ENCODE measurements at places on chromosomes 11 and 22.

- no peak for DNase-seq
These were observed 950.3 kb upstream of the CCDC90B start for GRCh38 chr11:84236436-84236835.

DNA sequence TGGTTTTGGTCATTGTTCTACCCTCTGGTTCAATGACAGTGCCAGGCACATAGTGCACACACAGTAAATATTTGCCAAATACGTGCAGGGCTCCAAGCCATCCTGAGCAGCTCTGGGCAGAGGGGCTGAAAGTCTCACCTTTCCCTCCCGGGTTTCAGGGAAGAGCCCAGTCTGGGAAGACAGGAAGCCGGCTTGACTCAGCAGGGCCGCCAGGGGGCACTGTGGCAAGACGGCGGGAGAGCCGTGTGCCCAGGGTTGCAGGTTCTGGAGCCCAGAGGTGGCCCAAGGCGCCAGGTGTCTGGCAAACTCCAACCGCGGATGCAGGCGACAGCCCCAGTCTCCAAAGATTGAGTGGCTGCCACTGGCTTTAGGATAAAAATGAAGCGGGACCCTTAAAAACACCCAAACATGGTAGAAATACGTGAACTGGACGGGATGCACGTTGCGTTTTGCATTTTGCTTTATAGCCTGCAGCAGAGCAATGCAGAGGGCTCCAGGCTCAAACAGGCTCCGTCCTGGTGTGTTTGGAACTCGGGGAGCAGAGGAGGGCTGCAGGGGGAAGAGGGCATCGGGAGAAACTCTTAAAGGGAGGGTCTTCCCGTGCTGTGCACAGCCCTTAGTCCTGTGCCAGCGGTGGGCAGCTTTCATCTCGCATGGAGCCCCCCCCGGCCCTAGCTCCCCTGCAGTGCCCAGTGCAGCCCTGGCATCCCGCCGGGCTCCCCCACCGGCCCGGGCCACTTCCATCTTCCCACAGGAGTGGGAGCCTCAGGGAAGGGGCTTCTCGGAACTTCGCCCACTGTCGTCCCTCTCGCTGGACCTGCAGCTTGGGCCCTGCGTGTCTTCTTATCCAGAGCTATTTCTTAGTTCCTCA lies 10.7 kb downstream of the KRTAP5-5 start:
- peak; percentile 83 for DNase-seq

DNA sequence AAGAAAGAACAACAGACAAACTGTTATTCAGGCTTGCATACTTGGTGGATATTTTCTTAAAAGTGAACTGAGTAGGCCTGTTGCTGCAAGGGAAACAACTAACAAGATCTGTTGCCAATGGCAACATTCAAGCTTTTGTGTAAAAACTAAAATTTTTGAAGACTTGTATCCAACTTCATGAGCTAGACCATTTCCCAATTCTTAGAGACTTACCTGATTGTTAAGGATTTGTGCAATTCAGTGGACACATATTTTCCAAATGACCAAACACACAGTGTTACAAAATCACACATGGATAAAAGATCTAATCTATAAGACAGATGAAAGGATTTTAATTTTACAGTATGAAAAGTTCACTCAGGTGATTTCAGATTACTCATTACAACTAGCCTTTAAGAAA lies 564.1 kb downstream of the CNTN5 start:
- no peak for DNase-seq

DNA sequence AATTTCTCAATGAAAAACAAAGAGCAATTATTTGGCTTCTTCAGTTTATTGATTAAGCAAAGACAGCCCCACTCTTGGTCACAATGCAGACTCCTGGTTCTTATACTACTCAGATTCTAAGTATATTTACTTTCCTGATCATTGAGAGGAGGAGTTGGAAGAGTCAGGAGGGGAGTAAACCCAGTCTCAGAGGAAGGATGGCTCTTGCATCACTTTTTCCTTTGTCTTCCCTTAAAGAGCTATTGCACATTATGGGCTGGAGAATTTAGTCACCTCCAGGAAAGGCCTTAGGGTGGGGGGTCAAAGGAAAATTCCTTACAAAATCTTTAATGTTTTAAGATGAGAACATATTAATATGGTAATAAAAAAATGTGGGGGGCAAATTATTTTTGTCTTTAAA lies 8.1 kb downstream of the SLC17A6 start:
- DNase-seq, result no peak

DNA sequence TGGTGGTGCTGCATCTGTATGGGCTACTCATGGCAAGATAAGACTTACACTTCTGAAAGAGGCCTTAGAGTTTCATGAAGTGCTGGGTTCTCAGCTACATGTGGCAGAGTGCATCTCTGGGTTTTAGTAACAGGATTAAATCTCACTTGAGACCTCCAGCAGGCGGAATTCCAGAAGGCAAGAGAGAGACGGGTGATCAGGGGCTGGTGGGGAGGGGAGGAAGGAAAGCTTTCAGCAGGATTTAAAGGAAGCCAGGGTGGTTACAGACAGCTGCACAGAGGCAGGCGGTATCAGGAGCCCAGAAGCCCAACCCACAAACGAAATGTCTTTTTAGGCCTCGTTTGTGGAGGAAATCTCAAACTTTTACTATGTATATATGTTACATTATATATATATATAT lies 56.2 kb upstream of the CD82 start:
- DNase-seq, result no peak

DNA sequence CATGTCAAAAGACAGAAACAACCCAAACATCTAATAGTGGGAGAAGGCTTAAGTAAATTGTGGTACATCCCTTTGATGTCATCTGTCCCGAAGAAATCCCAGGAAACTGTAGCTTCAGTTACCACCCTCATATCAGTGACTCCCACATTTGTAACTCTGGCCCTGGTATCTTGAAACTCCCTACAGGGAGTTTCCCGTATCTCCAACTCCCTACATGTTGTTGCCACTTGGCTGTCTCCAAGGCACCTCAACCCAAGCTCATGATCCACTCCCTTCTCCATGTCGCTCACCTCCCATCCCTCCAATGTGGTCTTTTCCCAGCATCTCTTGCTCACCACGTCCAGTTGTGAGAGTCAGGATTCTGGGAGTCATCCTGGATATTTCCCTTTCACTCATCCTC lies 68.1 kb downstream of the CACNG2 start:
- DNase-seq, result no peak

- no peak for DNase-seq
These were observed 2.4 kb downstream of the SMARCB1 start for GRCh38 chr22:23789121-23789520.

DNA sequence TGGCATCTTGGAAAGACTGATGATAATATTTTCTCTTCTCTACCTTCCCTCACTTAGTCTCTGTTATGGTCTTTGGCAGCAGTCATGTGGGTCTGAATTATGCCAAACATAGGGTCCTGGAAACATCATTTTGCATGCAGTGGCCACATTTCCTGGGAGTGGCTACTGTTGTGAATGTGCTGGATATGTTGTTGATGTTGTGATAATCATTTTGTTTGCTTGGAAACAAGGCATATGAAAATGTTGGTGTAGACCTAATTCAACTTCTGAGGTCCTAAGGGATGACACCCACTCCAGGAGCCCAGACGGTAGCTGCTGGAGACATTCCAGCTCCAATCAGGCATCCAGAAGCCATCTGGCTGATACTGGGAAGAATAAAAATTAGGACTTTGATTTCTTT lies 109.7 kb downstream of the DCDC1 start:
- no peak for DNase-seq

GRCh38 chr11:34680206-34680605 lies 59.3 kb downstream of the EHF start:
- DNase-seq, result no peak

GRCh38 chr11:3665336-3666022 lies 5.7 kb downstream of the CHRNA10 start:
- no peak for DNase-seq

DNA sequence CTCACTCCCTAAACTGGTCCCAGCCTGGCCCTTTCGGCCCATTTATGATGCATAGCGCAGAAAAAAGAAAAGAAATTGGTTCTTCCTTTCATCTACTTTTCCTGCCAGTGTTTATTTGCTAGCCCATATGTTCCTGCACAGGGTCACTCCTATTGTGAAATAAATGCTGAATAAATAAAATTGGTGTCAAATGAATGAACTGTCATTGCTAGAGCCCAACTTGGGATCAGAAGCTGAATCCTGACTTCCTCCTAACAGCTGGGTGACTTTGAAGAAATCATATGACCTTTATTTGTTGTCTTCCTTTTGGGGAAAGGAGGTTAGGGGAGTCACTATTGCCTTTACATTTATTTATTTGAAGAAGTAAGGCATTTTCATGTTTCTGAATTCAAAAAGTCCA lies 92.0 kb downstream of the PRR5L start:
- DNase-seq, result no peak

DNA sequence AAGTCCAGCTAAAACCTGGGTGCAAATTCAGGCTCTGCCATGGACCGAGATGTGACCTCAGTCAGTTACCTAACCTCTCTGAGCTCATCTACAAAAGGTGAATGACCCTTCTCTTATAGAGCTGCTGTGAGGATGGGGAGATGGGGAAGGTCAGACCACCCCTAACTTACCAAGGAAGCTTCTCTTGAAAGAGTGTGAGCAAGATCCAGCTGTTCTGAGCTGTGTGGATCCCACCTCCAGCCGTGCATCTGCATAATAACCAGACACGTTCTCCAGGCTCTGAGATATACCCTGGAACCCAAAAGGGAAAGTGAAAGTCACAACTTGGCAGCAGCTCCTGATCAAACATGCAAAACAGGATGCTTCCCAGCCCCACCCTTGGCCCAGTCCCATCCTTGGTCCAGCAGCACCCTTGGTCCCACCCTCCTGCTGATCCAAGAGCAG lies at the start of gene APOL3:
Gene APOL3 (minus strand): TSS at position 257 of the 444 bp plus-strand sequence. CDS start 11,700 bp downstream, outside the sequence.
- no peak for DNase-seq

DNA sequence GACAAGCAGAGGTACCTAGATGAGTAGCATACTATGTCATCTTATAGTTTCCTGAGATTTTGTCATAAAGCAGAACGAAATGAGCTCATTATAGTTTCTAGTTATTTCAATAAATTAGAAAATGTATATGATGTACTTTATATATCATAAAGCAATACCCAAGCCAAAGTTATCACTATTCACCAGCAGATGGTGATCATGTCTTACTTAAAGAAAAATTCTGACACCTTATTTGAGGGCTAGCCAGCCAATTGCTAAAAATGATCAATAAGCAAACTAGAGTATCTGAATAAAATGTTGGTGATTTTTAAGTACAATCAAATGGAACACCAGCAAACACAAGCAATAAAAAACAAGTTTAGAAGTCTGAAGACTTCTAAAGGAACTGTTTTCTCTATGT lies 44.1 kb downstream of the RSF1 start:
- no peak for DNase-seq

GRCh38 chr11:99080154-99080553 lies 59.4 kb downstream of the CNTN5 start:
- no peak for DNase-seq

GRCh38 chr11:82980292-82980691 lies 78.8 kb downstream of the DDIAS start:
- DNase-seq, result no peak

DNA sequence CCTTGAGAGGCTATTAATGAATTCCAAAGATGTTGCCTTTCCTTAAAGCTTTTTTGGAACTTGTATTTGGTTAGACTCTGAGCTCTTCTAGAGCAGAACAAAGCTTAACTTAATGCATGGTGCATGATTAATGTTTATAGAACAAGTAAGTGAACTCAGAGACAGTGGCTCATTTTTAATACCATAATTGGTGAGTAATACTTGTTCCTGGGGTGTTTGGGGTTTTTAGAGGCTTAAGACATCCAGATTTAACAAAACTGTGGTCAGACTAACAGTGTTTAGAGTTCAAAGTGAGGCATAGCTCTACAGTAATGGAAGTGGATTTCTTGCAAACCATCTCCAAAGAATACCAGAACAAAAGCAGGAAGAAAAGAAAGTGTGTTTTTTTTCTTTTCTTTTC lies 73.7 kb upstream of the CTSC start:
- DNase-seq, result no peak

Measured in upper lobe of left lung (tissue), 6 donors.